ENCODE measurements at places on chromosomes 2 and 18.

GRCh38 chr18:24315170-24315569 lies 82.5 kb downstream of the OSBPL1A start:
- DNase-seq: no peak

GRCh38 chr2:208384637-208385036 lies 22.0 kb upstream of the PTH2R start:
- DNase-seq: no peak

- peak; percentile 50 for DNase-seq
These were observed 141.2 kb downstream of the PID1 start for GRCh38 chr2:229129738-229130371.

DNA sequence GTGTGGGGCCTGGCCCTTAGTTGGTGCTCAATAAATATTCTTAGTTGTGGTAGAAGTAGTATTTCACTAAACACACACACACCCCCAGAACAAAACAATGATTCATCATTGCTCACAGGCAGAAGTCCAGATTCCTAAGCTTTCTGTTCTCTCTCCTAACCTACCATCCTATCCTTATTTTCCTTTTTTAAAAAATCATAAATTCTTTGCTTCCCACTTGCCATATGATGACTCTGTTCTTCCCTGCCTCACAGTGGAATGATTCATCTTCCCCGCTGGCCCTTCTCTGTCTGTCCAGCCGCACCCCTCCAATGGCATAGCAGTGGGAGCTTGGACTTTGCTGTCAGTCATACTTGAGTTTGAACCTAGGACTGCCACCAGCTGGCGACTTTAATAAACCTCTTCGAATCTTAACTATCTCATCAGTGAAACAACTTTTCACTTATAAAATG lies 5.2 kb downstream of the EML6 start:
- no peak for DNase-seq

DNA sequence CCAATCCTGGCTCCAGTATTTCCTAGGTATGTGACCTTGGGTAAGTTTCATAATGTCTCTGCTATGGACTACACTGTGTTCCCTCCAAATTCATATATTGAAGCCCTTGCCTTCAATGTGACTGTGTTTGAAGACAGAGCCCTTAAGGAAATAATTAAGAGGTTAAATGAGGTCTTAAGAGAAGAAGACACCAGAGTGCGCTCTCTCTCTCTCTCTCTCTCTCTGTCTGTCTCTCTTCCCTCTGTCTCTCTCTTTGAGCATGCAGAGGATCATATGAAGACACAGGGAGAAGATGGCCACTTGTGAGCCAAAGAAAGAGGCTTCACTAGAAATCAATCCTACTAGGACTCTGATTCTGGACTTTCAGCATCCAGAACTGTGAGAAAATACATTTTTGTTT lies 52.2 kb downstream of the NXPH2 start:
- DNase-seq: no peak
